Hematopoietic multipotent progenitor cell treated with erythropoietin and hydrocortisone succinate and interleukin-3 and kit ligand, for 15 days (in vitro differentiated cells): ENCODE measurements at places on chromosomes 12 and 14.

GRCh38 chr14:94372021-94372605 is 16.3 kb downstream of the SERPINA1 start:
- no peak for DNase-seq

DNA sequence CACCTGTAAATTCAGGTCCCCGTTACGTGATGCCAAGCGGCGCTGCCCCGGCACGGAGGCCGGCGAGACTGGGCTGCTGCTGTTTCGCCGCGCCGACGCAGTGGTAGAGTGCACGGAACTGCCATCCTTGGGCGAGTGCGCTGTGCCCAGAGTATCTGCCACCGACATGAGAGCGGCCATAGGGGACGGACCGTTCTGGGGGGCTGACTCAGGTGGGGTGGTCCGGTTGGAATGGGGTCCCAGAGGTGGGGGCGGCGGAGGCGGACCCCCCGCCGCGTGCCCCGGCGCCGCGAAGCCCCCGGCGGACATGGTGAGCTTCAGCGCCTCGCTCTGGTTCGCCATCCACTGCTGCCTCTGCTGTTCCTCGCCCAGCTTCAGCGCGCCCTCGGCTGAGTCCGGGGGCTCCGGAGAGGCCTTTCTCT is 2.8 kb downstream of the IRF2BPL start:
- no peak for DNase-seq

DNA sequence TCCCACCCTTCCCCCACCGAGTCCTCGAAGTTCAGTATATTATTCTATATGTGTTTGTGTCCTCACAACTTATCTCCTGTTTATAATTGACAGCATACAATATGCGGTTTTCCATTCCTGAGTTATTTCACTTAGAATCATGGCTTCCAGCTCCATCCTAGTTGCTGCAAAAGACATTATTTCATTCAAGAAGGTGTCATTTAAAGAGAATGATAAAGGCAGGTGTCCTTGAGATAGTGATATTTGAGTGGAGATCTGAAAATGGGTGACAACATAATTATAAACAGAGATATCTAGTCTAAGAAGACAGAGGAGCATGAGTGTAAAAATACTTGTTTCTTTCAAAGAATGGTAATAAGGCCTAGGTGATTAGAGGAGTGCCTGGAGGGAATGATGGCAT is 876.8 kb downstream of the SLC6A15 start:
- no peak for DNase-seq

- no peak for DNase-seq
Observed at GRCh38 chr12:122942637-122943036, 23.6 kb downstream of the ABCB9 start.
